Stimulated activated CD8-positive, alpha-beta memory T cell treated with anti-CD3 and anti-CD28 coated beads, Interleukin-4, amount 100 ng/mL, for 24 hours (primary cell): ENCODE measurements at places on chromosomes 6 and 20.

GRCh38 chr6:130931683-130932082, 104.5 kb downstream of the SMLR1 start:
- no peak for DNase-seq

DNA sequence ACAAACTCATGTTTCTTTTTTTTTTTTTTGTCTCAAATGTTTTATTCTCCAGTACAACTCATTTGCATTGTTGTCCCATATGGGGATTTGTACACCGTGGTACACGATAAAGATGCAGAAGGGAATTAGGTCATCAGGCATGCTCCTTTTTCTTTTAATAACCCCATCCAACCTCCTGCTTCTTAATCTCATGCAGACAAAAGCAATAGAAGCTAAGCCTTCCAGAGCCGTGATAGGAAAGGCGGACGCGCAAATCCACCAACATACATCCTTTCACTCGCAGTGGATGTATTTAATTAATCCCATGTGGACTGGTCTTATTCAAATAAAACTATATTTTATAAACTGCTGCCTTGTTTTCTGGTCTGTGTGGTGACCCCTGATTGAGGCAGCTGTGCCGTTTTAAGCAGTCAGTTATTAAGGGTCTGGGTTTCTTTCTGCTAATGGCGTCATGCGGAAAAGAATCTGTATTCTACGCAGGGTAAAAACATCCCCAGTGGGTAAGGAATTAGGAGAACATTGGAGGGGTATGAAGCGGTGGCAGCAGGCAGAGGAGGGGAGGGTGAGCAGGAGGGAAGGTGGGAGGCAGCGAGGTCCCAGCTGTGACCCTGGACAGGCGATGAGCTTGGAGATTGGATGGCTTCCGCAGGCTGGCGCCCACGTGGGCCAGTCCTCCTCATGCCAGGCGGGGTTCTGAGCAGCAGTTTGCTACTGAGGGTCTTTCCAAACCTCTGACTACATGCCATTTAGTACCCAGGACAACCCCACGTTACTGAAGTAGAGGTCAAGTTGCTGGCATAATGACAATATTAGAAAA, 172.8 kb downstream of the LINC00237 start:
- no peak for DNase-seq

GRCh38 chr6:8017276-8017701, 46.9 kb downstream of the BLOC1S5 start:
- DNase-seq = no peak

DNA sequence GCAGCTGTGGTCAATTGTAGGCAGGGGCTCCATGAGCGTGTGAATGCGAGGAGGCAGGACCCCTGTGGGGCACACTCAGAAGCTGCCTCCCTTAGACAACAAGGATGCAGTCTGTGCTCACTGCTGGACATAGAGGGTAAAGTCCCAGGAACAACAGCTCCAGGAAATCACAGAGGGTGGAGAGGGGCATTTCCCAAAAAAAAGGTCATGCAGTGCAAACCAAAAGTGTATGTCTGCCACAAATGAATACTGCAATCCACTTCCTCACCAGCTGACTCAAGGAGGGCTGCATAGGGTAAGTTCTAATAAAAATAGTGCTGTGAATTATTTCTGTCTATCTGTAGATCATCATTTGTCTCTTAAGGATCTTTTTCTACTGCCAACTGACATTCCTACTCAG, 95.8 kb downstream of the RNF182 start:
- no peak for DNase-seq

DNA sequence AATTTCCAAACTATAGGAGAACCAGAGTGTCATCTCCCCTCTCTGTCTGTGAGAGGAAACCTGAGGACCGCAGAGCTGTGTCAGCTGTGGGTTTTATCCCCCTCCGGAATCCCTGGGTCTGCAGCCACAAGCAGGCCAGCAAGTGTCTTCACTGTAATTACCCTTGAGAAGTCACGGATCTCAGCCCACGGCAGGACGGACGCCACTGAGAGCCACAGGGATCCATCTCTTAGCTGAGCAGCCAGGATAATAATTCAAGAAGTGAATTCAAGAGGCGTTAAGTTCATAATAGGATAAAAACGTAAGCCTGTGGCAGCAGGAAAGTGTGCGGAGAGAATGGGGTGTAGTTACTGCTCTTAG, 37.0 kb downstream of the DLL1 start:
- no peak for DNase-seq

- DNase-seq = peak; percentile 27
Measured at GRCh38 chr20:41095110-41095969, 42.0 kb upstream of the PLCG1 start.

DNA sequence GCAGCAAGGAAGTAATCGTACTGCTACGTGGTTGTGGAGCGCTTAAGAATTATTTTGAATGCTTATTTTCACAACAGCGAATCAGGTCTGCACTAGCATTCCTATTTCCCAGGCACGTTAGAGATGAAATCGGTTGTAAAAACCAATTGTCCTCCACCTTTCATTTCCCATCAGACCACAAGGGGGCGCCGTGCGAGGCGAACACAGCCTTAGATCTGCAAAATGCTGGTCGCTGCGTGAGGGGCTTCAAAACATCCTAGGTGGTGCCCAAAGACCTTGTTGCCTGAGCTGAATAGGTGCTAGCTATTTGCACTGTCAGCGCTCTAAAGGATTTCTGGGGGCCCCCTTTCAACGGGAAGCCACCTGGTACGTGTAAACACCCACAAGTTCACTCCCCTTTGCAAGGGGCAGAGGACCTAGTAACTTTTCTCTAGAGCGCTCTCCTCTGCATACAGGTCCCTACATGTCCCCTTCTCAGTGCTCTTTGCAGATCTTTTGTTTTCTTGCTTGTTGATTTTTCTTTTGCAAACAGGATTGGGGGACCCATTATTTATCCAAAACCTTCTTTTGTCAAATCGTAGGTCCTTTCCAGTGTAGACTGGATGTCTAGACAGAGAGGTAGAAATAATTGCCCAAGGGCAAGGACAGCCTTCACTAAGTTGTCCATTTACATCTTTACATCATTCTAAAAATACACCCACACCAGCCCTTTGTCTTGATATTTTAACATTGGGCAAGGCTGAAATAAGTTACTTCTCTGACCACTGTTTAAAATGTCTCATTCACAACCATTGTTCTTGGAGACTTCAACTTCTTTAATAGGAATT, 59.8 kb downstream of the NEDD9 start:
- DNase-seq = peak; percentile 68

GRCh38 chr6:109865968-109866367, 112.1 kb upstream of the GPR6 start:
- no peak for DNase-seq

DNA sequence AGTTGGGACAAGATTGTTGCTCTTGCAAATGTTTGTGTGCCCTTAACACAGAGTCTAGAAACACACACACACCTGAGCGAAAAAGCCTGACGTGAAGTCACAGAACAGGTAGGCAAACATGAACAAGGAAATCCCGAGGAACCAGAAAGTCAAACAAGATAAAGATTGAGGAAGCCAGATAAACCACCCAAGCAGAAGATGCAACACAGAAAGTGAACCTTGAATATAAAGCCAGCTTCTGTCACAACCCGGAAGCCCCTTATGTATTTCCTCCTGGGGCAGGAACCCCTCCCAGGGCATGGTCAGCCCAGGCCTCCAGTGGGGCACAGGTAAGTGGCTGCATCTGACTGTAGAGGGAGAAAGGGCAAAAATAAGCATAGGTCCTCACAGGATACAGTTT, 158.2 kb upstream of the SUPT3H start:
- no peak for DNase-seq

DNA sequence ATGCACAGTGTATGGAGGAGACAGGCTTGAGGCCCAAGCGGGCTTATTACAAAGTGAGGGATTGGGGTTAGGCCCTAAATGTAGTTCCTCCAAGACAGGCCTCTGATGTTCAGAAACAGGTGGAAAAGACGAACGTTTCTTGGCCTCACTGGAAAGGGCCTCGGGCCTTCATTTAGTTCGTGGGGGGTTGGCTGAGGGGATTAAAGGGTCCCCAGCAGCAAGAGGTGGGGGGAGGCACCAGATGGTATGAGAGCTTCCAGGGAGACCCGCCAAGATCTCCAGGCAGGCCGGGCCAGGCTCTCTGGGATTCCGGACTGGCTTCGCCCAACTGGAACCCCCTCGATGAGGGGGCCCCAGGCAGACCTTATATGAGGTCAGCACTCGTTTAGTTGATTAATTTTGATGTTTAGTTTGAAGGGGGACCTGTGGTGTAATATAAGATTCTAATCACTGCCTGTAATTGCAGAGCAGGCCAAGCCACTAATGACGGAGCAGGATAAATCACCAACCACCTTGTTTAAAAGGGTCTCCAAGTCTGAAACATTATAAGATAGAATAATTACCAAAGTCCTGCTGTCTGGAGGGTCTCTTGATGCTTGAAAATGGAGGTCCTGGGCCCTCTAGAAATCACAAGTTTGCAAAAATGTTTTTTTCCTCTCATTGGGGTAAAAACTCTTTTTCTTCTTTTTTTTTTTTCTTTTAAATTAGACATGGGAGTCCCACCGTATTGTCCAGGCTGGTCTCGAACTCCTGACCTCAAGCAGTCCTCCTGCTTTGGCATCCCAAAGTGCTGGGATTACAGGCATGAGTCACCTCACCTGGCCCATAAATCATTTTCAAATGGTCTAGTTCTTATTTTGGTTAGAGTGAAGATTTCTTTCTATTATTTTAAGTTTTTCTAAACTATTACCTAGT, 2.2 kb downstream of the HMGA1 start:
- DNase-seq = no peak

DNA sequence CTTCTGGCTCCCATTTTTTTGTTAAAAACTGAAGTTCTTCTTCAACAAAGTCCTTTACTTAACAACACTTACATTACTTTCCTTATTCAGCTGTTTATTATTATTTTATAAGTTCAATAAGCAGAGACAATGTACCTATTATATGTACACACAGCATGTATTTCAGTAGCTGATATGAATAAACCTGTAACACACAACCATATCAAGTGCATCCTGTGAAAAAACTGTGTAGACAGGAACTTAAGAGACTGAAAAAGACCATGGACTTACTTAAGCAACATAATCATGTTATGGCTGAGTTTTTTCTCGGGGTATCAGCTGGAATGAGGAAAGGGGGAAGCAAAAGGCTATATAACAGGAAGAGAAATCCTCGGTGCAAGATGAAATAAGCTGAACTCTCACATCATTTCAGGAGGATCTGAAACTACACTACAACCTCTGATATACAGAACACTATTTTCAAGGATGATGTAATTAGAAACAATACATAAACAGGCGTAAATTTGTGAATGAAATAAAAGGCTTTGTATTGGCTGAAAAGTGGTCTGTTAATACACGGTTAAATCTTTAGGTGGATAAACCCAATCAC, 70.9 kb downstream of the REV3L start:
- DNase-seq = no peak

DNA sequence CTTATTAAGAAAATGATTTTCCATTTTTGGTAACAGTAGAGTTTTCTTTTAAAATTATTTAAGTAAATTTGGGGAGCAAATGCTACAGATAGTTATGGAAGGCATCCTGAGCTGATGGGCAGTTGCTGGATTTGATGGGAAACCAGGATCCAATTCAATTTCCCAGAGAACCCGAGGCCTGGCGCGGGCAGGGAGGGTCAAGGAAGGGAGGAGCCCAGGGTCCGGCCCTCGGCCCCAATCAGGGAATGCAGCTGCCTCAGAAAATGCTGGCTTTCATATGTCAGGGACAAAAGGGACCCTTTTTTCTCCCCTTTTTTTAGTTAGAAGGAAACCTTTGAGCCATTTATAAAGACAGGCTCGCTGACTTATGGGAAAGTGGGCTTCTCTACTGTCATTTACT, 42.1 kb downstream of the CTCFL start:
- DNase-seq = no peak

- DNase-seq = no peak
Measured at GRCh38 chr6:90399970-90400369, 103.3 kb upstream of the BACH2 start.

- no peak for DNase-seq
Measured at GRCh38 chr6:150894191-150894744, 28.8 kb downstream of the MTHFD1L start.

GRCh38 chr6:27168586-27169443, 78.7 kb upstream of the PRSS16 start:
- DNase-seq = no peak

DNA sequence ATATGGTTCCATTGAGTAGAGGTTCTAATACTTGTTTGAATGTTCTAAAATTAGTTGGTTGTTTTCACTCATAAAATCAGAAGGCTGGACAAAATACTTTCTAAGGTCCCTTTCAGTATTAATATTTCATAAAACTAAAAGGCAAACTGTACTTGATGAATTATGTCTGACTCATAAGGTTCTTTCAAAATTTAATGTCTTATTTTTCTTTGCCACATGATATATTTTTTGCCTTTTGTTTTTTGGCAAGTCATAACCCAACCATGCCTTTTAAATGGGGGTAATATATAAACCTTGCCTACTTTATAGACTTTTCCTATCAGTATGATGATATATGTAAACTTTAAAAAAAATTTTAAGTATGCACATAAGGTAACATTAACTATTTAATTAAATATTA, 244.7 kb downstream of the PTPRK start:
- DNase-seq = no peak

DNA sequence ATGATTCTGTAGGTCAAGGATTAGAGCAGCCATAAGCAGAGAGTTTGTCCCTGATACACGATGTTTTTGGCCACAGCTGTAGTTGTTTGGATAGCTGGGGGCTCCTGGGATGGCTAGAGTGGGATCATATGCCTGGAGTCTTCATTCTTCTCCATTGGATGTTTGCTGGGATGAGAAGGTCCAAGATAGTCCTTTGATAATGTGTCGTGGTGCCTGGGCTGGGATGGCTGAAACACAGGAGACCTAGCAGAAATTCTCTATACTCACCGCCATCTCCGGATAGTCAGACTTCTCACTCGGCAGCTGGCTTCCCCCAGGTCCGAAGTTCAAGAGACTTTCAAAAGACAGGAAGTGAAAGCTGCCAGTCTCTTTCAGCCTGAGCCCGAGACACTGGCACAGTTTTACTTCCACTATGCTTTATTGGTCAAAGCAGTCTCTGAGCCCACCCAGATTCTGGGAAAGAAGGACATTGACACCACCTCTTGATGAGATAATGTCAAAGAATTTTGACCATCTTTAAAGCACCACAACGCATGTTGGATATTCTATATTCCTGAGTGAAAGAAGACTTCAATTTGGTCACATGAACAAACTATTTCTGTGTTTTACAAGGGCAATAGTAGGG, 16.0 kb downstream of the MARCKS start:
- no peak for DNase-seq

- DNase-seq = no peak
Measured at GRCh38 chr6:158017621-158018040, 36.0 kb downstream of the SYNJ2 start.

DNA sequence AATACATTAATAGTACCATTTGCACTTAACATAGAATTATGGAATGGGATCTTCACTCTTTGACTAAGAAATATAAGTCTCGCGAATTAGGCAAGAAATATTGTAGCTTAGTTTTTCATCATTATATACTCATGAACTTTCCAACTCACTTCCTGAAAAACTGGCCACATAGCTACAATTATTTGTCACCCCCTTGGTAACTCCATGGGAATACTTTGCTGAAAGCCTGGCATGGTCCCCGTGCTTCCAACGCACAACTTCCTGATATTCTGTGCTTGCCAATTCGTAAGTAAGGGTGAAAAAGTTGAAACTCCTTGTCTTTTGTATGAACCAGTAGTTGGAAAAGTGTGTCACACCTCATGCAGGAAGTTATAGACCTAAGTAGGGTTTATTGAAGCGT, 23.7 kb upstream of the HLA-DQA1 start:
- DNase-seq = no peak
